ENCODE measurements at places on chromosomes 1 and 21.

GRCh38 chr1:25796811-25797458, 3.1 kb upstream of the SELENON start:
- DNase-seq = peak; percentile 77

- peak; percentile 79 for DNase-seq
Measured at GRCh38 chr21:41501919-41502318, 6.0 kb downstream of the TMPRSS2 start.

- no peak for DNase-seq
Measured at GRCh38 chr1:186325239-186325638, 49.8 kb downstream of the TPR start.

DNA sequence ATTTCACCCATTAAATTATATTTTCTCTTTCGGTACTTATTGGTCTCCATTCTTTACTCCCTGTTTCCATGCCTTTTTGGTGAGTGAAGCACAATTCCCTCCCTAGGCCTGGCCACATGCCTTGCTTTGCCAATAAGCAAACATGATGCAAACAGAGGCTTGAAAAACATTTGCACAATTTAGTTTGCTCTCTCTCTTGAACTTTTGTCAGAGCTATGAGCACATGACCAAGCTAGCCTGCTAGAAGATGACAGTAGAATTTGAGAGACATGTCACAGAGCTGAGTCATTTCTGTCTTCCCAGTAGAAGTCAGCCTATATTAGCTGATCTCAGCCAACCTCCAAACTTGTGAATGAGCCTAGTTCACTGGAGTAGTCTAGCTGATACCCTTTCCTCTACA, 24.6 kb downstream of the ANGPTL3 start:
- DNase-seq = peak; percentile 34

DNA sequence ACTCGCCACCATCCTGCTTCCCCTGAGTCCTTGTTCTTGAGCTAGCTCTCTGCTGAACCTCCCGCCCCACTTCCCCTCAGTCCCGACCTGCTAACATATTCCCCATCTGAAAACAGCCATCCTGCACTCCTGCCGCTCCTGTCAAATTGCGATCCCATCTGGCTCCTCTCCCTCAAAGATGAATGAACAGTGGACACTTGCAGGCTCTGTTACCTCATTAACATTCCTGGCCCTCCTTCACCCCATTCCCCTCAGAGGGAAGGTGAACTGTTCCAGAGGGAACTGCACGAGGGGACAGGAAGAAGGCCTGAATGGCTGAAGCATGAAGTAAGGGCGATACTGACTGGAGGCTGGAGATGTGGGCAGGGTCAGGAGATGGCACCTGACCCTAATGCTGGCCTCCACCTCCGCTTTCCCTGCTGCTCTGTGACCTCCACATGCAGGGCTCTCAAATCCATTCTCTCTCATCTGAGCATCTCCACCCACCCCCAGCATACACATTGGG, 7.4 kb upstream of the CELSR2 start:
- no peak for DNase-seq

DNA sequence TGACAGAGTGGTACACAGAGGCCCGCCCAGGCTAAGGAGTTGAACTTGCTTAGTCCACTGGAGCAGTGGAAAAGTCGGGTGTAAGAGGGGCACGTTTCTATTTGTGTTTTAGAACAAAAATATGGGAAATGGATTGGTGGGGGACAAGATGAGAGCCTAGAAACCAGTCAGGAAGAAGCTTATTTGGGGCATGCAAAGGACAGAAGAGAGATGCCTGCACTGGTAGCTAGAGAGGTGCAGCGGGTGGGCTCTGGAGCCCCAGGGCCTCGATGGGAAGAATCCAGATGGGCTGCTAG, 1.2 kb upstream of the LIN9 start:
- no peak for DNase-seq

GRCh38 chr1:226443439-226443838, 35.5 kb upstream of the PARP1 start:
- peak; percentile 82 for DNase-seq

DNA sequence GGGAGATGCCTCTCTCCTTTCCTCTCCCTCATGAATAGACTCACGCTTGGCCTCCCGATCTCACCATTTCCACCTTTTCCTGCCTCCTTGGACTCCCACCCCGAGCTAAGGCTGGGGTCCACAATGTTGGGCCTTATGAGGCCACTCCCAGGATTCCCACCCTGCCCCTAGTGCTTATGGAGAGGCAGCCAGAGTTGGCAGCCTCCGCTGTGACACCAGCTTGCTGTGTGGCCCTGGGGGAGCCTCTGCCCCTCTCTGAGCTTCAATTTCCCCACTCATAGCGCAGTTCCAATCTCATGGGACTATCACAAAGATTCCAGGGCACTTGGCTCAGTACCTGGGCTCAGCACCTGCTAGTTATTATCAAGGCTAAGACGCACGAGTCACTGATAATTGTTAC, 118.7 kb upstream of the WNT4 start:
- DNase-seq = no peak

DNA sequence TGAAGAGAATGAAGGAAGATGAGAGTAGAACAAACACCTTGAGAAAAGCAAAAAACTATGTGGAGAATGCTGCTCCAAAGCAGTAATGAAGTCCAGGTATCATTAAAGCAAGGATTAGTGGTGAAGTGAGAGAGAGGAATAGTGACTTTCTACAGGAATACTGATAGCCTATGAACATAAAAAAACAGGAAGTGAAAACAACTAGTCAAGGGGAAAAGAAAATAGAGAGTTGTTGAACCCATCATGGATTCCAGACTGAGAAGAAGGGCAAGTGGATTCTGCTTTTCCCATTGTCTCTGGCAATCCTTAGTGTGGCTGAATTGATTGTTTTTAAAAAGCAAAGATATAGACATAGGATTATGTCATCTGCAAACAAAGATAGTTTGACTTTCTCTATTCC, 119.9 kb upstream of the LHX8 start:
- no peak for DNase-seq

- DNase-seq = peak; percentile 49
Measured at GRCh38 chr21:26849428-26850115, 4.4 kb upstream of the ADAMTS1 start.

DNA sequence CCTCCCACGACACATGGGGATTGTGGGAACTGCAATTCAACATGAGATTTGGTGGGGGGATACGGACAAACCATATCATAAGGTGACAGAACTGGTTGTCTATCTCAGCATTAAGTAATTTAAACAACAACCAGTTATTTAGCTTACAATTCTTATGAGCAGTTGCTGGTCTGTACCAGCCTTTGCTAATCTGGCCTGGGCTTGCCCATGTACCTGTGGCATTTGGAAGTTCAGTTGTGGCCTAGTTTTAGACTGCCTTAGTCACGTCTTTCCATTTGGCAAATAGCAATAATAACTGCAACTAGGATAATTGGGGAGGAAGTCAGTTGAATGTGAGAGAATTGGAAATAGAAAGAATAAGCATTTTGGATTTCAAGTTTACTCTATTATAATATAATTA, 441.8 kb upstream of the CXADR start:
- no peak for DNase-seq

DNA sequence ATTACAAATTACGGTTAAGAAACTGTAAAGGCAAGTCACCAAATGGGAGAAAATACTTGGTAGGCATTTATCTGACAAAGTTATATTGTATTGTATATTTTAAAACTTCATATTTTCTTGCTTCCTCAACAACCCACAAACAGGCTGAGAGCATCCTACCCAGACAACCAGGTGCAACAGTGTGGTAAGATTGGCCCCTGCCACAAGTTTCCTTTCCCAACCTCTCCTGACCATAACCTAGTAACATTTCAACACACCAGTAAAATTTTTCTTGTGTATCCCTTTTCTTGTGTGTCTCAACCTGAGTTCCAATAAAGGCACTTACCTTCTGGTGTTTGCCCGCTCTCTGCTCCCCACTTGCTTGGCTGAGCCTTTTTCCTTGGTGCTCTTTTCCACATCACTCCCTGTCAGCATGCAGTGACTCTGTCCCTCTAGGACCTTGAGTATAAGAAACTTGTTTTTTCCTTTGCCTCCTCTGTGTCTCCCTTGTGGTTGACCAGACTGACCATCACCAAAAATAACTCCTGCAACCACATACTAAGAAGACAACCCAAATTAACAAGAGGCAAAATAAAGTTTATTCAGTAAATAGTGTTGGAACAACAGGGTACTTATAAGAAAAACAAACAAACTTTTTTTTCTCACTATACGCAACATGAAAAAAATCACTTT, 40.9 kb downstream of the FCRL3 start:
- DNase-seq = no peak

DNA sequence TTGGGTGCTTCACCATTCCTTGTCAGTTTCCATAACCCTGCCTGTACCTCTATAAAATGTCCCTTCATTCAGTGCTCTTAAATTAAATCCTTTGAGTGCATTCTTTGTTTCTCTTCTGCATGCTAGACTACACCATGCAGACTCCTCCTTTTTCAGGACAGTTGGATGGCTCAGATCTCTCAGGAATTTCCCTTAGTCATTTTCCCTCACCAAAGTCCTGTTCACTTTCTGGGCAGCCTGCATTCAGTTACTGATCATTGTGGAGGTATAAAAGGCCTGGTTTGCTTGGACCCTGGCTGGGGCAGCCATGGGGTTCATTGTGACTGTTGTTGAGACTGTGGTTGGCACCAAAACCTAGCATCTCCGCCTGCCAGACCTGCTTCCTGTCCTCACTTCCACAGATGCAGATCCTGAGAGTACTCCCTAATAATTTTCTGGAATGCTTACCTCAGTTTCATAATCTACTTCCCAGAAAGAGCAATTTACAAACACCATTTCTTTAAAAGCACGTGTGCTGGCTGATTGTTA, 88.4 kb downstream of the PDE4B start:
- DNase-seq = no peak

- peak; percentile 68 for DNase-seq
Measured at GRCh38 chr1:181251001-181251712, 162.7 kb downstream of the IER5 start.

GRCh38 chr1:35231287-35231686, 37.2 kb upstream of the ZMYM4 start:
- no peak for DNase-seq

DNA sequence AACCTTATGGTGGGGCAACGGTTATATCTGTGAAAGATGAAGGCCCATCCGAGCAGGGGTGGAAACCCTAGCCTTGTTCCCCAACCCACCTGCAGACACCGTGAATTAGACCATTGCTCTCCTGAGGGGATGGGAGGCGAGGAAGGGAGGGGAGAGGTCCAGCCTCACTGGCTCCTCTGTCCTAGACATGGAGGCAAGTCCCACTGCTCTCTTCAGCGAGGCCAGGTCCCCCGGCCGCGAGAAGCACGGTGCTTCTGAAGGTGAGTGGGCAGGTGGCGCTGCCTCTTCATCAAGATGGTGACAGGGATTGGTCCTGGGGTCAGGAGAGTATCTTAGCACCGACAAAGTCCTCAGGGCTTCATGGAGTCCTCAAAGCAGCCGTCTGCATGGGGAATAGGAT, 59.3 kb downstream of the VWA5B1 start:
- DNase-seq = no peak

GRCh38 chr1:21154717-21155116, 22.0 kb downstream of the EIF4G3 start:
- DNase-seq = no peak

DNA sequence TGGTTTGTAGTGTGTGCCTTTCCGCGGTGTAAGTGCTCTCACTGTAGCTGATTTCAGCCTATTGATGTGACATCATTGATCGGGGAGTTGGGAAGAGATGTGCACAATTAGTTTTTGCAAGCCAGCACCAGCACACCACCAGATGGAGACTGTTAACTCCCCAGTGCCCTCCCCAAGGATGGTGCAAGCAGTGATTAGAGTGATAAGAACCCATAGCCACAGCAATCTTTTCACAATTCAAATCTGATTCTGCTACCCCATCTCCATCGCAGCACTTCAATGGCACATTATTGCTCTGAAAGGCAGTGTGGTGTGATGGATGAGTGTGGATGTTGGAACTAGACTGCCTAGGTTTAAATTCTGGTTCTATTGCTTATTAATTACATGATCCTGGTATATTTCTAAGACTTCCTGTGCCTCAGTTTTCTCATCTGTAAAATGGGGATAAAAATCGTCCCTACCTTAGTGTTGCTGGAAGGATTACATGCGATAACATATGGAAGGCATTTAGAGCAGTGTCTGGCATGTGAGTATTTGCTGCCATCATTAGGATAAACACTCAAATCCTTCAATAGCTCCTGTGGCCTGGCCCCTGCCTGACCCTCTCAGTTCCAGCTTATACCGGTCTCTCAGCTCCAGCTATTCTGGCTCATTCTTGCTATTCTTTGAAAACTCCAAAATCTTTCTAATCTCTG, 6.7 kb downstream of the CSF3R start:
- DNase-seq = no peak

DNA sequence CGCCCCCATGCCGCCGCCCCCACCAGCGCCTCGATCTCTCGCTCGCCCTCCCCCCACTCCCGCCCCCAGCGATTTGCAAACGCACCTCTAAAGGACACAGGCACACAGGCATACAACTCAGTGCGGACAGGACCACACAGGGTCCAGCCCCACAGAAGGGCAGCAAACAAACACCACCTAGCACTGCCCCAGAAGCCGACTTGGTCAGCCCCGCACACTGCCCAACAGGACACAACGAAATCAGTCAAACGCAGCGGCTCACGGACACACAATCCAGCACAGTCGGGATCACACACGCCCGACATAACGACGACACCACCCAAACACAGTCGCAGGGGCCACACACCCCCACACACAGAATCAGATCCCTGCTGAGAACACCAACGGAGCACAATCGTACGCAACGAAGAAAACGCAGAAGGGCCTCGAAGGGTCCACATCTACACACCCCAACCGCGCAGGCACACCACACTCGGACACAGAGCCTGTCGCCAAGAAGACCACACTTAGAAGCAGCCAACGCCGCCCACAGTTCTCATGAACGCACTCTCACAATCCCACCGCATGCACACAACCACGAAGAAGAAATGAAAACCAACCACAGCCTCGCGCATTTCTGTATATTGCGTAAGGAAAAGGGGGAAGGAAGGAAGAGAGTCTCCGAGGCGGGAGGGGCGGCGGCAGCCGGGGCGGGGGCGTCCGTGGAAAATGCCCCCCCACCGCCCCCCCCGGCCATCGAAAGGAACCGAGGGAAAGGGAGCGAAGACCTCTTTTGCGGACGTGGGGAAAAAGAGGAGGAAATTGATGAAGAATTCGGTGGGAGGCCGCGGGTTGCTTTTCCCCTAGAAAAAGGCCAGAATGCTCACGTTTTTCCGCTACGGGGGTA, 481 bp downstream of the TAL1 start:
- DNase-seq = peak; percentile 44

All from Daoy (cell line).